ENCODE measurements at places on chromosomes 16 and 17.

GRCh38 chr17:80111702-80112470 lies 10.5 kb downstream of the GAA start:
- no peak for DNase-seq

- no peak for DNase-seq
Measured at GRCh38 chr17:17538417-17539391, 42.5 kb upstream of the RASD1 start.

GRCh38 chr17:80970762-80971703 lies 20.6 kb upstream of the CHMP6 start:
- DNase-seq, result no peak

DNA sequence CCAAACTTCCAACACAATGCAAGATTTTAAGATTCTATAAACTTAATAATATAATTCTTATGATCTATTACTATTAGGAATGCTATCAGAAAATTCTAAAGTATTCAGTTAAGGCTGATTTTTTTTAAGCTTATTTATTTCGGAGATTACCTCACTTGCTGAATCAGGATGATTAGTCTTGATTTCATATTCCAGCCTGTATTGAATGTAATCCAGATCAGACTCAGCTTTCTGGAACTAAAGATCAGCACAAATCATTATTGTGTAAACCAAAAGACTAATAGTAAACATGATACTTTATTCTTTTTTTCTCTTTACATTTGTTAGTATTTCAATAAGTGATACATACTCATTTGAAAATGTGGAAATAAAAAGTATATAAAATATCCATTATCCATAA lies 23.9 kb downstream of the SKA2 start:
- DNase-seq, result no peak

GRCh38 chr17:50151937-50152547 lies 1.6 kb upstream of the PPP1R9B start:
- DNase-seq, result peak; percentile 44

DNA sequence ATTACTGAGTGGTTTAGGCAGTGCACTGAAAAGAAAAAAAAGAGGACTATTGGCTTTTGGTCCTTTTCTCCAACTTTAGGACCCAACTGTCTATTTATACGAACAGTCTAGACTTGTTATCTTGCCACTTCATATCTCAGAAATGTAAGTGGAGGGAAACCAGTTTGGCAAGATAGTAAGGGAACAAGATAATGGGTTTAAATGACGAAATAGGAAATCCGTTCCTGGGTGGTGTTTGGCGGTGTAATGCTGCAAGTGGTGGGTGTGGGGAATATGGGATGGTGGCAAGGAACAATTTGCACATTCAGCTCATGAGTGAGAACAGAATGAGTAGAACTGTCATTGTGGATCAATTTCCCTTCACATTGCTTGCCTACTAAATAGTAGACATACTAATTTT lies 44.7 kb downstream of the GRB7 start:
- no peak for DNase-seq

- no peak for DNase-seq
Measured at GRCh38 chr16:81873206-81873605, 94.1 kb downstream of the PLCG2 start.

DNA sequence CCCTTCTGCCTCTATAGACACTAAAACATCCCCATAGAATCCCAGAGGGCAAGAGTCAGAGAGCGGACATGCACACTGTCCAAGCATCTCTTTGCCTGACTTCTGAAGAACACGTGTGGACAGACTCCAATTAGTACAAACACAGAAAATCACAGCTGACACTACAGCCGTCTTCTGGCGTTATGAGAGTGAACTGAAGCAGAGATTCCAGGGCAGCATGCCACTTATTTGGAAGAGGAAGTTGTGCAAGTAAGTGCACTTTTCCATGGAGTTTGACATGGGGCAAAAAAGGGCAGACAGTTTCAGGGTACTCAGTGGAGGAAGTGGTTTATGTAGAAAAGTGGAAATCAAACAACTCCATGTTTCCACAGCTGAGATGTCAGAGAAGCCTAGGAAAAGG lies 16.8 kb upstream of the ZNF287 start:
- no peak for DNase-seq

DNA sequence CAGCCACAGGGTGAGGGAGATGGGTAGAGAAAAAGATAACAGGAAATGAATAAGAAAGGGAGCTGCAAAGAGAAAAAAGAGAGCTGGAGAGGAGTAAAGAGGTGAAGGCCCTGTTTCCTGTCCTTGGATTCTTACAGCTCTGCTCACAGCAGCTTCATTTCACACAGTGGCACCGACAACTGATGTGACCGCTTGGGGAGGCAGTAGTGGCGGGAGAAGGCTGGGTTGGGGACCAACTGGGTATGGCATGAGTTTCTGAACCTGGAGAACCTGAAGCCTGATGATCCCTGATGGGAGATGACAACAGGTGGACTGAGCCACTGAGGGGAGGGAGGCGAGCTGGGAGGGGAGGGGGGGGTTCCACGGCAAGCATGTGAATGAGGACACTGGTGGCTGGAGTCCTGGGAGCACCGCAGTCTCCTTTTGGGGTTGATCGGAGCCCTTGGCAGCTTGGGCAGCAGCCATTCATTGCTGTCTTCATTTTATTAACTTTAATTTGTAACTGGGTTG lies 34.3 kb upstream of the TOB1 start:
- no peak for DNase-seq

- no peak for DNase-seq
Measured at GRCh38 chr16:29315916-29316517, 90.5 kb downstream of the NPIPB11 start.

GRCh38 chr17:16913463-16913862 lies 58.5 kb downstream of the TNFRSF13B start:
- DNase-seq, result no peak

DNA sequence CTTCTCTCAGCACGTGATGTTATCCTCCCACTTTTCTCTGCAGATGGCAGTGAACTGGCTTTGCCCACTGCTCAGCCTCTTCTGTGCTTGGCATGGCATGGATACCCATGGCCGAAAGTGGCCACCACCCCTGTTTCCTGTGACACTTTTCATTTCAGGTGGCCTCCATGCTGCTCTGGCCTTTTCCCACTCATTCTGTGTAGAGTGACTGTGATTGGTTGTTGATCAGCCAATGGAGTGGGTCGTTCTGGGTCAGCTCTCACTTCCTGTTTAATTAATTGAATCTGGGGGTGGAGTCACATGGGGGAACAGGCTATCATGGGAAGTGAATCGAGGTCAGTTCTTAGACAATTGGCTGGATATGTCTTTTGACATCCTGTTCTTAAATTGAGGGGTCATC lies 350.1 kb upstream of the EEF2KMT start:
- DNase-seq, result no peak

DNA sequence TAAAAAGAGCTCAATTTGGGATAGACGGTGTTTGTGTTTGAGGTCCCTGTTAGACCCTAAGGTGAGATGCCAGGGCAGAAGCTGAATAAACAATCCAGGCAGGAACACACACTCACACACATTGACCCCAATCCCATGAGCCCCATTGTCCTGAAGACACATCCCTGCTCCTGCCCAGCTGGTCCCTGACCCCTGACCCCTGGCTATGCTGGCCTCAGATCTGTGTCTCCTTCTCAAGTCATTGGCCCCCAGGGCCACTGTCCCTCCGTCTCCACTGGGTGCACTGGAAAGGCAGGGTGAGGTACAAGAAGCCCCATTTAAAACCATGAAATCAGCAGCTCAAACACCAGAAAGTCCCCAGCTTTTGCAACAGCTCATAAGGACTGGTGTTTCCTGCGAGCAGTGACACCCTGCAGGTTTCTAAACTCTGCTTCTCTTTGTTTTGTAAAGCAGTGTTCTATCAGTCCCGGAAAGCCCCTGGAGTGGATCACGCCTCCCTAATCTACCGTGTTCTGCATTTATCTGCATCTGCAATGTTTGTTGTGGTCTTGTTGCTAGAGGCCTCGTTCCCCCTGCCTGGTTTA lies 18.0 kb upstream of the ASGR2 start:
- DNase-seq, result peak; percentile 44
